Jurkat, Clone E6-1 (cell line): ENCODE measurements at places on chromosomes 6 and 20.
A peak's percentile ranks its signal among the peaks of the same experiment; 100 is the strongest.

- no peak for DNase-seq
Observed at GRCh38 chr6:169988769-169989550, 237.5 kb downstream of the ERMARD start.

- DNase-seq, result no peak
Observed at GRCh38 chr6:111597291-111598086, 8.2 kb downstream of the TRAF3IP2 start.

DNA sequence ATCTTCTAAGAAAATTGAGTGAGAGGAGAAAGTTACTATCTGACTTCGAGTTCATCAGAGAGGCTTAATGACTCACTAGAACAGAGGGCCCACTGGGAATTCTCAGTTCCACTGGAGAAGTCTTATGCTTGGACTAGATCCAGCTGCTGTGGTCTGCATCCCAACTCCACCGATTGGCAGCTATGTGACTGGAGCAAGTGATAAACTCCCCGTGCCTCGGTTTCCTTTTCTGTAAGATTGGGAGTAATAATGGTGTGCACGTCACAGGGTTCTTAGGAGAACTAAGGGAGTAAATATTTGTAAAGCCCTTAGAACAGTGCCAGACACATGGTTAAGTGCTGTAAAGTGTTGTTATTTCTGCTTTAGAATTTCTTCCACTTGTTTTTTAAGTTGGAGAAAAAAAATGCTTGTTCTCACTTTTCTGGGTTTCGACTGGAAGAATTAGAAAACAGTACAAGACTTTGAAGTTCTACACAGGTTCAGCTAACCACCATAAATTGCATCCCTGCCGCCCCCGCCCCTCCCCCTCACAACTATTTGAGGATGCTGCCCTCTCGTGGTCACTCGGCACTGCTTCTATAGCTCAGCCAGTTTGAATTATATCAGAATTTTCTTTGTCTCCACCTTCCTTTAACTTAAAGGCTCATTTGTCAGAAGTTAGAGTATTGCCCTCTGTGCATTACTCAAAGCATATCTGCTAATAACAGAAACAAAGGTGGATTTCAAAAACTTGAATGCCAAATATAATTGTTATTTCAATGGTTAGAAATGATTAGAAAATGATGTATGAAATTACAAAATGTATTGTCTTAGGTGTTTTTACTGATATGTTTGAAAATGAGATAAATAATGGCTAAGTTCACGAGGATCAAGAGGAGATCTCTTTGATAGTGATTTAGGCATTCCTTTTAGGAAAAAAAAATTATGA lies 95.0 kb upstream of the IFNGR1 start:
- peak; percentile 62 for DNase-seq

GRCh38 chr20:42041000-42041565 lies 422.9 kb upstream of the CHD6 start:
- no peak for DNase-seq

- DNase-seq, result no peak
Observed at GRCh38 chr6:151617539-151617938, 123.7 kb downstream of the CCDC170 start.

GRCh38 chr20:9761476-9761875 lies 77.4 kb downstream of the PAK5 start:
- DNase-seq, result no peak

- DNase-seq, result peak; percentile 73
Observed at GRCh38 chr20:62822788-62823651, 6.2 kb downstream of the COL9A3 start.

DNA sequence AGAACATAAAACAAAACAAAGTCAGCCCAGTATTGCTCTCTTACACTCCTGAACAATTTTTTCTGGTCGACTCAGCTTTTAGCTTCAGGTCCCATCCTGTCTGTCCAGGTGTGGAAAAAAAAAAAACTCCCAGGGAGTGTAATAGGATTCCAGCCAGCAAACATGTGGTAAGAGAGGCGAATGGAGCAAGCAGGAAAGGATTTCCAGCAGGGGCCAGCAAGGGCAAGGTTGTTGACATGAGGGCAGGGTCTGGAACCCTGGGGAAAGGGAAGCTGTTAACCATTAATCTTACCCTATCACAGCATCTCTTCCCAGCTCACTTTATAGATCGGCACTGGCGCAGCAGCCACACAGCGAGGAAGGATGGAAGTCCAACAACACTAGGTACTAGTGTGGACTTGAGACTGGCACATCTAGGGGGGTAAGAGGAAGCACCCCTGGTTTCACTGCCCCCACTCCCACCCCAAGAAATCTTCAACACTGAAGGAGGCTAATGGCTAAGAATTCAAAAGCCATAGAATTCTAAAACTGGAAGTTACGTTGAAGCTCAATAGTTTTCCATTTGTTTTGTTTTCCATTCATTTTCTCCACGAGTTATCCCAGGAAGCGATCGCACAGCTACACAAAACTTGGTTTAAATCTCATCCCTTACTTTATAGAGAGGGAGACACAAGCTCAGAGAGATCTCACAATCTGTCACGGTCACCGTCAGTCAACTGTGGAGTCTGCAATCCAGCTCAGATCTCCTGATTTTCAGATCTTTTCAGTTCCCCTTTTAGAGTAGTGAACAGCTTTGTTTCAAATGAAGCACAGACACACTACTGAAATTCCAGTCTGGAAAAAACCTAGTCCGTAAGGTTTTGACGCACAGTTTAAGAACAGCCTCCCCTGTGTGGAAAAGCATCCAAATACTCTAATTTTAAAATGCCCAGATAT lies 53.3 kb downstream of the SLC22A23 start:
- DNase-seq, result no peak

- no peak for DNase-seq
Observed at GRCh38 chr6:25100288-25100687, 164.5 kb upstream of the RIPOR2 start.

GRCh38 chr6:168844821-168845609 lies 404.0 kb downstream of the SMOC2 start:
- DNase-seq, result no peak

- DNase-seq, result no peak
Observed at GRCh38 chr6:13453771-13454251, 33.6 kb downstream of the GFOD1 start.

- DNase-seq, result no peak
Observed at GRCh38 chr20:57388953-57389694, 2.1 kb upstream of the RBM38 start.

- DNase-seq, result no peak
Observed at GRCh38 chr6:165109011-165109410, 200.4 kb downstream of the C6orf118 start.

DNA sequence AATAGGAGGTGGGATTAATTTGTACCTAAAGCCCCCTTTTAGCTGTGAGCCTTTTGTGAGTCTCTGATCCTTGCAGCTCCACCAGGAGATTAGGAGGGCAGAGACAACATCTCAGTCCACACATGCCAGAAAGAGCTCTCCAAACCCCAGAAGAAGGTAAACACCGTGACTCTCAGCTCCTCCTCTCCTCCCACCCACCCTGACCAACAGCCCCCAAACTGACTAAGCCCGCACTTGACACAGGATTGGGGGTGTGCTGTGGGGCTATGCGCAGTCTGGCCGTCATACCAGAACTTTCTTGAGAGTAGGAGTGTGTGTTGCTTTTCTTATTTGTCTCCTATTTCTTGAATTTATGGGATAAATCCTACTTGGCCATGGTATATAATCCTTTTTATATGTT lies 164.7 kb upstream of the SNX9 start:
- DNase-seq, result no peak

DNA sequence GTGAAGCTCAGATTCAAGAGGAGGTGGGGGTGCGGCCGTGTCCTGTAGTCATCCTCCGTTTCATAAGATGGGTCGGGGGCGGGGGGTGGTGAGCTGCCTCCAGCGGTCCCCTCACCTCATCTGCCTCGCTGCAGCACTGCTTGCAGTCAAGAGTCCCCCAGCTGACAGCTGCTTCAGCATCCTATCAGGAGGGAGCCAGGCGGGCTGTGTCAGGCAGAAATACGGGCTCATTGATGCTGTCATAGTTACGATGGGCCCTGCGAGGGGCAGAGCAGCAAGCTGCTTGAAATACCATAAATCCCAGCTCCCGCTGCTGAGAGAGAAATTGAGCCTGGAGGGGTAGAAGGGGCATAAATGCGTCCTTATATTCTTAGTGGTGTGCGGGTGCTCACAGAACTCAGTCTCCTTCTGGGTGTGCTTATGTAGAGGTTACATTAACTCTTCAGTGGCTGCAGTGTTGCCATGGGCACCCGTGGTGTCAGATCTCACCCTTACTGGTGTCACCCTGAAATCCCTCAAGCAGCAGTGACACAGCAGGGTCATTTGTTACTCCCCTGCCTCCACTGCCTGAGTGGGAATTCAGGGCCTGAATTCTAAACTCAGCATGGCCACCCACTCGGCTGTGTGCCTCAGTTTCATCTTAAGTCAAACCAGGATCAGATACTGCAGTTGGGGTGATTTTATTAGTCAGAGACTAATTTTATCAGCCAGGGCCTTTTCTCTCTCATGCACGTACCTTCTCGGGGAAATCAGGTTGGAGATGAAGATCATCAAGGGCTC lies 21.8 kb downstream of the CCDC167 start:
- no peak for DNase-seq

- no peak for DNase-seq
Observed at GRCh38 chr6:2546901-2547300, 203.8 kb downstream of the MYLK4 start.

GRCh38 chr6:69487688-69488087 lies 309.1 kb downstream of the LMBRD1 start:
- DNase-seq, result no peak

GRCh38 chr20:38805958-38806854 lies 709 bp downstream of the PPP1R16B start:
- no peak for DNase-seq

GRCh38 chr20:58293453-58293852 lies 16.1 kb upstream of the RAB22A start:
- no peak for DNase-seq

DNA sequence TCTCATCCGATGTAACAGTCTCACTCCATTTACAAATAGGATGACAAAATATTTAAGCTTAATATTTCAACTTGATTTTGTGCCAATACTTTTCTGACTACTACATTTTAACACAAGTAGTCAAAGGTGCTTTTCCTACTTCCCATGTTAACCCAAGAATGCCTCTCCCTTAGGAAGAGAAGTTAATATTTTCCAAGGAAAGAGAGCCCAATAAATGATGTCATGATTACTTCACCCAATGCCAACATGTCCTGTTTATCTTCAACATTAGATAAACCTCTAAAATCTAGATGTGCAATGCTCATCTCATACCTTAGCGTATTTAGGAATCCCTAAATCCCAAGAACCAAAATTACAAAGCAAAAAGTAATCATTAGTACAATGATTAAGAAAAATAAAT lies 156.7 kb upstream of the TENT5A start:
- DNase-seq, result no peak

- no peak for DNase-seq
Observed at GRCh38 chr20:59701236-59701635, 96.9 kb downstream of the PHACTR3 start.

DNA sequence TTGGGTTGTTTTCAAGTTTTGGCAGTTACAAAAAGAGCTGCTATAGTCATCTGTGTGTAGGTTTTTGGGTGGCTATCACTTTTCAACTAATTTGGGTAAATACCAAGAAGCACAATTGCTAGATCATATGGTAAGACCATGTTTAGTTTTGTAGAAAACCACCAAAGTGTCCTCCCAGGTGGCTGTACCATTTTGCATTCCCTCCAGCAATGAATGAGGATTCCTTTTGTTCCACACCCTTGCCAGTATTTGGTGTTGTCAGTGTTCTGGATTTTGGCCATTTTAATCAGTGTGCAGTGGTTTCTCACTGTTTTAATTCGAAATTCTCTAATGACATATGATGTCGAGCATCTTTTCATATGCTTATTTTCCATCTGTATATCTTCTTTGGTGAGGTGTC lies 457.5 kb upstream of the ARID1B start:
- DNase-seq, result no peak
